ENCODE measurements at places on chromosomes 4 and X.

DNA sequence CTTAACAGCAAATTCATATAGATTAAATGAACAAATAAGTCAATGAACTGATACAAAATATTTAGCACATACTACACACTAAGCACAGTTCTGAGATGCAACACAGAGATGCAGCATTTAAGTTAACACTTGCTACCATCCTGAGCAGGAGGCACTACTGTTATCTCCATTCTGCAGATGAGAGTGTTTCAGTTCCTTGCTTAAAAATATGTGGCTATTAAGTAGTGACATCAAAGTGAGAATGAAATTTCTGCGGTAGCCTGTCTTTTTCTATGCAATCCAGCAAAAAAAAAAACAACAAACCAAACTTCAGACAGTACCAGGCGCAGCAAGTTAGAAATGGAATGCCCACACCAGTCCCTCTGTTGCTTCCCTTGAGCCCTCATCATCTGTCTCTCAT lies 90.8 kb downstream of the SHISA3 start:
- DNase-seq = no peak

- no peak for DNase-seq
Measured at GRCh38 chrX:39169976-39170375, 368.7 kb downstream of the MID1IP1 start.

- no peak for DNase-seq
Measured at GRCh38 chrX:69234624-69235023, 69.4 kb upstream of the PJA1 start.

DNA sequence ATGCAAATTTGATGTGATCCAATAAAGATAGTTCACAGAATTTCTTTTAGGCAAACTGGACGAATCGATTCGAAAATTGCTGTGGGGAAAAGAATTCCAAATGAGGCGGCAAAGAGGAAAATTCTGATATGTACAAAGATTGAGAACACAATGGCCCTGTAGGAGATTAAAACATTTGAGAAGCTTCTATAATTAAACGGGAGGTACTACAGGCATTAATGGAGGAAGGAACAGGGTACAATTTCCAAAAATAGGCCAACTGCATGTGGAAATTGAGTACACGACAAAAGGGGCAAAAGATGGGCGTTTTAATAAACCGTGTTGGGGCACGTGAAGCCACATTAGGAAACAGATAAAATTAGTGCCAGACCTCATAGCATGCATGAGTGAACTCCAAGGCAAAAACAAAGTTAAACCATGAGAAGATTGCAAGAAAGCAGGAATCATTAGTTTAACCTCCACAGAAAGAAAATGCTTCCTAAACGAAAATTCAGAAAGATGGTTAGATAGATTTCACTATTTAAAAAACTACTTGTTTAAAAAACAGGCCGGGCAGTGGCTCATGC lies 68.4 kb downstream of the DHRSX start:
- DNase-seq = no peak

DNA sequence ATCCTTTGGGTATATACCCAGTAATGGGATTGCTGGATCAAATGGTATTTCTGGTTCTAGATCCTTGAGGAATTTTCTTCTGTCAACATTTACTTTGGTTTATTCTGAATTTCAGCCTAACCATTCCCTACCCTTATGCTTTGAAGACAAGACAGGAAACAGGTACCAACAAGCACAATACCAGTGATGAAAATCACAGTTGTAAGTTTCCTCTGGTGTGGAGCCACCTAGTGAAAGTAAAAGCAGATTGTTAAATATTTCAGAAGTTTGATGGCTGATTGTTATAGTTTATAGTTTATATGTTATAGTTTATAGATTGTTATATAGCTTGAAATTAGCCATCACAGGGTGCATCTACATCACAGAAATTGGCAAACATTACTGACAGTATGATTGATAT lies 104.5 kb upstream of the AGA start:
- DNase-seq = no peak

GRCh38 chrX:150197388-150197787 lies 165.7 kb upstream of the MAMLD1 start:
- DNase-seq = no peak

- DNase-seq = no peak
Measured at GRCh38 chr4:140363558-140363957, 9.9 kb upstream of the SCOC start.

GRCh38 chrX:120692319-120692718 lies 62.5 kb upstream of the C1GALT1C1 start:
- no peak for DNase-seq

- DNase-seq = no peak
Measured at GRCh38 chr4:83890231-83890630, 354.3 kb downstream of the GPAT3 start.

- DNase-seq = no peak
Measured at GRCh38 chrX:16125520-16126149, 2.3 kb downstream of the GRPR start.

GRCh38 chr4:41763729-41764128 lies 15.2 kb upstream of the PHOX2B start:
- DNase-seq = no peak

DNA sequence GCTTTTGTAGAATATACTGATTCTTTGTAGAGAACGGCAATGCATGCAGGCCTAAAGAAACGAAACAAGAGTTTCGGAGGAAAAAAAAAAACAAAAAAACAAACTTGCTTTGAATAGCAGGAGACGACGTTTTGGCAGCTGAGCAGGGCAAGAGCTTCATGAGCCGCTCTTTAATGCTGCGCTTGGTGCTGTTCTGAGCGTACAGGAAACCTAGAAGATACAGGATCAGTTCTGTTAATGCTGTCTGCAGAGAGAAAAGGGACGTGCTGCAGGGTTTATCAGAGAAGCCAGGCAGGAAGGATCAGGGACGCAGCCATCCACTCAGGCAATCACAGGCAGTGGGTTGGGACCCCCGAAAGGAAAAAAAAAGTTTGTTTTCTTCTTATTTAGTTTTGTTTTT lies 182.2 kb downstream of the PACRGL start:
- no peak for DNase-seq

- DNase-seq = no peak
Measured at GRCh38 chr4:144985531-144985930, 112.5 kb downstream of the ANAPC10 start.

- no peak for DNase-seq
Measured at GRCh38 chr4:114015444-114015899, 36.0 kb upstream of the ARSJ start.

DNA sequence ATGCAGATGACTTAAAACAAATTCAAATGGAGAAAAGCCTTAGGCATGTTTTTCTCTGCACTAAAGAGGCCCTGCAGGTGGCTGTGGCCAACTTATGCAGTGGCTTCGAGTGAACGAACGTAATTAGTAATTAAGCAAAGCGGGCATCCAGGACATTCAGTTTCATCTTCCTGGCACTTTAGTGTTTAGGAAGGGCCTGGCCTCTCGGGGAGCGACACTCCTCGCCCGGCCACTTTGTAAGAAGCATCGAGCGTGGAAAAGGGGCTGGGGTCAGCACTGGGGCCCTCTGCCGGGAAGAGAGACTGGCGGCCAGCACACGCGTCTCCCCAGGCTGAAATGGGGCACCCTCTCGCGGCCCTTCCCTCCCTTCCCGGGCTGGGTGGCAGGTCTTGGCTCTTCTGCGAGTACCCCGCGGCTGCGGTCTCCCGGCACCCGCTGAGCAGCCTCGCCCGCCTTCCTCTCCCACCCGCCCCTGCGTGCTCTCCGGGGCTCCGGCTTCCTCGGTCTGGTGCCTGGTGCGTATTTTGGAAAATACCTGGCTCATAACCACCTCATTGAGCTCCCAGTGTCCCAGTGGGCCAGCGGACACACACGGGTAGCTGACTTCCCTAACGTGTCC lies 677 bp upstream of the CYP4V2 start:
- DNase-seq = peak; percentile 49

DNA sequence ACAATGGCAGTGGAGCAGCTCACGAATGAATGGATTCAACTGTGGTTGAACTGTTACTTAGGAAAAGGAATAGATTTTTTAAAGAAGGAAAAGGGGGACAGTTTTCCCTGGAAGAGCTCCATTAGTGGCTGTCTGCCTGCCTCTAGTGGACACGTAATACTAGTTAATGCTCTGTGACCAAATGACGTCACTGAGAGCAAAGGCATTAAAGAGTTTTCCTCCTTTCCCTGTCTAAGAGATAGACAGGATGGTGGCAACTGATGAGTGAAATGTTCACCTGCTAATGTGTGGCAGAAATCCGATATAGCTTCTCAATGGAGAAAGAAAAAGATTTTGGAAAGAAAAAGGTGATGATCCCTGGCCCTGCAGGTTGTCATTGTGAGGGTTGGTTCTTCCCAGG lies 52.3 kb upstream of the SCML1 start:
- no peak for DNase-seq

GRCh38 chrX:96987228-96987627 lies 103.5 kb downstream of the RPA4 start:
- DNase-seq = no peak

DNA sequence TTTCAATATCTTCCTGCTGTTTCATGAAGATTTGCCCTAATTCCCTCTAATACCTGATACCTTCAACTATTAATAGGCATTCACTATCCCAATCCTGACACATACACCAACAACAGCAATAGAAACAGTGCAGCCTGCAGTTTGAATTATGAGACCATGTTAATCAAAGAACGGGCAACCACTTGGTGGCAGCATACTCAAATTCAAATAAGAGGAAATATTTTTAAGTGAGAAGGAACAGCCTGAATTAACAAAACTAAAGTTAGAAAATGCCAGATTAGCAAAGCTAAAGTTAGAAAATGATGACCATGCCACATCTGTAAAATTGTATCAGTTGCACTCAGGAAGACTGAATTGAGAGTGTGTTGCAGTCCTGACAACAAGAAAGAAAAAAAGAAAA lies 204.9 kb downstream of the SMARCA1 start:
- DNase-seq = no peak

GRCh38 chrX:7647831-7648230 lies 195.1 kb upstream of the VCX start:
- no peak for DNase-seq

- no peak for DNase-seq
Measured at GRCh38 chr4:126470862-126471261, 1156.1 kb downstream of the FAT4 start.

GRCh38 chr4:6916587-6917460 lies 7.2 kb downstream of the TBC1D14 start:
- DNase-seq = peak; percentile 74

DNA sequence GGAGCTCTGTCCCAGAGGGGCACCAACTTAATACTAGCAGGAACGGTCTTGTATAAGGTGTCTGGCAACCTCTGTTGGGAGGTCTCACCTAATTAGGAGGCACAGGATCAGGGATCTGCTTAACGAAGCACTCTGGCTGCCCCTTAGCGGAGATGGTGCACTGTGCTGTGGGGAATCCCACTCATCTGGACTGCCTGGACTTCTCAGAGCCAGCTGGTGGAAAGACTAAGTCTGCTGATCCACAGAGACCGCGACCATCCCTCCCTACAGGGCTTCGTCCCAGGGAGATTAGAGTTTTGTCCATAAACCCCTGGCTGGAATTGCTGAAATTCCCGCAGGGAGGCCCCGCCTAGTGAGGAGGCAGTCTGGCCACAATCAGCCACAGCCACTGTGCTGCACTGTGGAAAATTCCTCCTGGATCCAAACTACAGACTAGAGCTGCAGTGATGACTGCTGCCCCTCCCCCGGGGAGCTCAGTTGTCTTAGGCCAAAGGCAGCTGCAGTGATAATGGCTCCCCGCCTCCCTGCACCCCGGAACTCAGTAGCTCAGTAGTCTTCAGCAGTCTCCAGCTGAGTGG lies 22.0 kb upstream of the ZCCHC4 start:
- no peak for DNase-seq

DNA sequence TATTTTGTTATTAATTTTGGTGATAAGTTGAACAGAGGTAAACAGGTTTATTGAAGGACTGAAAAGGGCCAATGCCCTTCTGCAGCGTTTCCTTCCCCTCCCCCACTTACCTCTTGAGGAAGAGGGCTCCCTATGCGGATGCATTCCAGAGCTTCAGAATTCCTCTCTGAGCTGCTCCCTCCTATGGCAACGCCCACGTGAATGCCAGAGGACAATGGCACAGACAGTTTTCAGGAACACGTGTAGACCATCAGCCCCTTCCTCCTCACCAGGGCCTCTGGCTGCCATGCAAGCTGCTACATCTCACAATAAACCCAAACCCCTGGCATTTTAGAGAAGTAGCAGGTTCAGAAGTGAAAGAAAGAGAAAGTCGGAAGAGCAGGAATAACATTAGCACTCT lies 127.9 kb downstream of the CHRDL1 start:
- no peak for DNase-seq

DNA sequence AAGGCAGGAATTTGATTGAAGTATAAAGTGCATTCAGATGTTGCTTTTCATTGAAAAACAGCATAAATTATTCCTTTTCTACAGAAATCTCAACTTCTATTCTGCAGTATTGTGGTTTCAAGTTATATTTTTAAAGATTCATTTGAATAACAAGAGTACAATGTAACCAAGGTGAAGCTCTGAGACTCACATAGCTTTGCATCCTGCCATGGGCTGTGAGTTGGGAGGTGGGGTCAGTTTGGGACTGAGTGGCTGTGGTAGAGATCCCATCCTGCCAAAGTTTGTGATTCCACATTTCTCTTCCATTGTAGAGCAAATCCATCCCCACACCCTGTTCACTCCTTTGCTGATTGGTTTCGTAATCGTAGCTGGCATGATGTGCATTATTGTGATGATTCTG lies 69.2 kb downstream of the KIT start:
- DNase-seq = no peak

GRCh38 chr4:125961626-125962025 lies 646.9 kb downstream of the FAT4 start:
- no peak for DNase-seq

GRCh38 chr4:181331214-181331613 lies 912.0 kb upstream of the TENM3 start:
- DNase-seq = no peak

- DNase-seq = no peak
Measured at GRCh38 chr4:123170843-123171242, 225.8 kb upstream of the SPRY1 start.

DNA sequence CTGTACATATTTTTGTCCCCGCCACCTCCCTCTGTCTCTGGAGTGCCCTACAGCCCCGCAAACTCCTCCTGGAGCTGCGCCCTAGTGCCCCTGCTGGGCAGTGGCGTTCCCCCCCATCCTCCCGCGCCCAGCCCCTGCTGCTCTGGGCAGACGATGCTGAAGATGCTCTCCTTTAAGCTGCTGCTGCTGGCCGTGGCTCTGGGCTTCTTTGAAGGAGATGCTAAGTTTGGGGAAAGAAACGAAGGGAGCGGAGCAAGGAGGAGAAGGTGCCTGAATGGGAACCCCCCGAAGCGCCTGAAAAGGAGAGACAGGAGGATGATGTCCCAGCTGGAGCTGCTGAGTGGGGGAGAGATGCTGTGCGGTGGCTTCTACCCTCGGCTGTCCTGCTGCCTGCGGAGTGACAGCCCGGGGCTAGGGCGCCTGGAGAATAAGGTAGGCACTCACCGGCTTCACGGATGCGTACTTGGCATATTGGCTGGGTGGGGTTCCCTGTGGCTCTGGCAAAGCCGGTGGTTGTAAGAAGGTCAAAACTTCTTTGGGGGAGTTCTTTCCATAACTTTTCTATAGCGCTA lies 653 bp downstream of the HHIP start:
- DNase-seq = no peak

DNA sequence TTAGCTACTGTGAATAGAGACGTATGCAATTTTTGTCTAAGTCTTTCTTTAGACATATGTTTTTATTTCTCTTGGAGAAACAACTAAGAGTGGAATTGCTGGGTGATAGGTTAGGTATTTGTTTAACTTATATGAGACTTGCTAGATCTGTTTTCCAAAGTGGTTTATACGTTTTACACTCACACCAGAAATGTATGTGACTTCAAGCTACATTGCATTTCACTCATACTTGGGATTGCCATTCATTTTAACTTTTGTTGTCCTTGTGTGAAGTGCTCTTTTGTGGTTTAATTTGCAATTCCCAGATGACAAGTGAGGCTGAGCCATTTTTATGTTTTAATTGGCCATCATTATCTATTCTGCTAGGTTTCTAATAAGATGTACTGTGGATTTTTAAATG lies 817.2 kb downstream of the GLUD2 start:
- no peak for DNase-seq
